ENCODE measurements at places on chromosomes 7 and 10.

DNA sequence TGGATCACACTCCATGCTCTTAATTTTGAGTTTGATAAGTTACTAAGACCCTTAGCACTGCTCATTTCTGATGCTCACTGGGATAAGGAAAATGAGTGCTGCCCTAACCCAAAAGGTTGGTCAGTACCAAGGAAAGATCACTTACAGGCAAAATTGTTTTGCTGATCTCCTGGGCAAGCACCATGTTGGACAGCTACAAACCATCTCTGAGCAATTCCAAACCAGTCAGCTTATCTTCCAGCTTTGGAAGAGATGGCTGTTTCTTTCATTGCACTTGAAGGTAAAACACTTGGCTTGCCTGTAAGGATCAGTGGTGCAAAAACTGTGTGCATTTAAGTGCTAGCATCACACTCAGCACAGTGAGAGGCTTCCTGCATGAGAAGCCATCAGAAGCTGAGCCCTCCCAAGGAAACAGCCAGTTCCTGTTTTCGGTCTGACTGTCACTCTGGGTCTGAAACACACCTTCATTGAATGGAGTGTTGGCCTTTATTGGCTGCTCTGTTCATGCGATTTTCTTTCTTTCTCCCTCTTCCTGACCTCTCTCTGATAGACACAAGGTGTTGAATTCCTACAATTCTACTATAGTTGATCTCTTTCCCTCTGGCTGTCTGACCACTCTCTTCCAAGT, 126.4 kb upstream of the GHITM start:
- DNase-seq, result no peak

- DNase-seq, result no peak
These were observed 352.6 kb upstream of the AUTS2 start for GRCh38 chr7:69245646-69246045.

- no peak for DNase-seq
These were observed 19.3 kb downstream of the NMT2 start for GRCh38 chr10:15149042-15149771.

DNA sequence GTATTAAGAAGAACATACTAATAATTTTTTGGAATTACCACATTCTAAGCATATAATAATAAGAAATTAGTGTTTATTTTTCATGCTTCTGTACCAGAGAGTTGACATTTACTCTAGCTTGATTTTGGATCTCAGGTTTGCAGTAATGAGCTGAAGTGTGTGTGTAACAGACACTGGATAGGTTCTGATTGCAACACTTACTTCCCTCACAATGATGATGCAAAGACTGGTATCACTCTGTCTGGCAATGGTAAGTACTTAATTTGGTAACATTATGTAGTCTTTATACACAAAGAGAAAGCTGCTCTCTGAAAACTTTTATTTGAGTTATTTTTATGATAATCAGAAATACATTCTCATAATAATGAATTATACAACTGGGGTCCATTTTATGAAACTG, 54.1 kb downstream of the SRI start:
- DNase-seq, result no peak

GRCh38 chr7:132636581-132636980, 60.3 kb upstream of the PLXNA4 start:
- DNase-seq, result no peak

GRCh38 chr10:125165584-125166573, 5.5 kb upstream of the CTBP2 start:
- DNase-seq, result no peak

GRCh38 chr10:60123172-60123571, 216.8 kb upstream of the CCDC6 start:
- DNase-seq, result no peak

- no peak for DNase-seq
These were observed 324.7 kb upstream of the C7orf33 start for GRCh38 chr7:148265896-148266295.

- no peak for DNase-seq
These were observed 124.4 kb upstream of the KIF5B start for GRCh38 chr10:32180390-32181280.

Data from activated B cell treated with CpG ODN at 0.5 μM for 24 hours (primary cell).